Hematopoietic multipotent progenitor cell treated with erythropoietin and hydrocortisone succinate and interleukin-3 and kit ligand, for 4 days (in vitro differentiated cells): ENCODE measurements at places on chromosomes 6 and 20.

DNA sequence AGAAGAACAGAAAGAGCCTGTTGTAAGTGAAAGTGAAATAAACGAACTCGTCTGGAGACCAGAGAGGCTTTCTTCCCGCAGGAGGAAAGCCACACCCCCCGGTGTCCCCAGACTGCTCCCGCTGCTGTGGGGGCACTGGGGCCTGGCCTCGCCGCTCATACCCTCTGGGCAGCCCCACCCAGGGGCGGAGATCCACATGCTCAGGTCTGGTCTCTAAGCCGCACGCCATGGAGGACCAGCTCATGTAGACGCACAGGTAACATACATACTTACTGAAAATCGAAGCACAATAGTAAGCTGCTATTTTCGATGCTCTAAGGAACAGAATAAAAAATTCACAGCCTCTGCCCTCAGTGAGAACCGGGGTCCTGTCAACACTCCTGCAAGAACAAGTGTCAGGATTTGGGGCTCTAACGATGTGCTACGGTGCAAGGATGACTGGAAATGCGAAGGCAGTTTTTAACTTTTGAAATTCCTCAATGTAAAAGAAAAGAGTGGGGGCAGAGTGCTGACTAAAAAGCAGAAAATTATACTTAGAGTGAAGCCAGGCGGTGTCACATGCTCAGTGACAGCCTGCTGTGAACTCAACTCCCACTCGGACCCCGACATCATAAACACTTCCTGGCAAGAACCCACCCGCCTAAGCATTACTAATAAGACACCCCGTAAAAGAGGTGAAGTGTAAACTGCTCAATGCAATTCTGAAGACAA, 110.5 kb downstream of the IRF4 start:
- no peak for DNase-seq

DNA sequence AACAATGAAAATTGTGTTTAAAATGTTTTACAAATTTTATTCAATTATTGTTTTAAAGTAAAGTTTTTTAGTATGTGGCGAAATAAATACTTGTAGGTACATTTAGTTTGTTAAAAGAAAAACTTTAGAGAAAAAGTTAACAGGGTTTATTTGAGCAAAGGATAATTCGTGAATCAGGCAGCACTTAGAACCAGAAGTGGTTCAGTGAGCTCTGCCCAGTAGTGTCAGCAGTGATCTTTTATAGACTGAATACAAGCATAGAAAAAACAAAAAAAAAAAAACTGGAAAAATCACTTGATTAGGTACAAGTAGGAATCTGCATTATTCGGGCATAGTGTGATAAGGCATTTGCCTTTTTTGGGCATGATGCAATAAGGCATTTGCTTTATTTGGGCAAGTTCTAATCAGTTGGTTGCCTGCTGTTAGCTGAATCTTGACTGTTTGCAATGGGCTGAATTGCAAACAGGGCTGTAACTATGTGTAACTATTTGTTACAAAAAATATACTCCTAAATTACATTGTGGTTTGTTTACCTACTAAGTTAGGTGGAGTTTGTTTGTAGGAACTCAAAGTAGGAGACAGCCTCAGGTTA, 122.9 kb upstream of the MMS22L start:
- no peak for DNase-seq

DNA sequence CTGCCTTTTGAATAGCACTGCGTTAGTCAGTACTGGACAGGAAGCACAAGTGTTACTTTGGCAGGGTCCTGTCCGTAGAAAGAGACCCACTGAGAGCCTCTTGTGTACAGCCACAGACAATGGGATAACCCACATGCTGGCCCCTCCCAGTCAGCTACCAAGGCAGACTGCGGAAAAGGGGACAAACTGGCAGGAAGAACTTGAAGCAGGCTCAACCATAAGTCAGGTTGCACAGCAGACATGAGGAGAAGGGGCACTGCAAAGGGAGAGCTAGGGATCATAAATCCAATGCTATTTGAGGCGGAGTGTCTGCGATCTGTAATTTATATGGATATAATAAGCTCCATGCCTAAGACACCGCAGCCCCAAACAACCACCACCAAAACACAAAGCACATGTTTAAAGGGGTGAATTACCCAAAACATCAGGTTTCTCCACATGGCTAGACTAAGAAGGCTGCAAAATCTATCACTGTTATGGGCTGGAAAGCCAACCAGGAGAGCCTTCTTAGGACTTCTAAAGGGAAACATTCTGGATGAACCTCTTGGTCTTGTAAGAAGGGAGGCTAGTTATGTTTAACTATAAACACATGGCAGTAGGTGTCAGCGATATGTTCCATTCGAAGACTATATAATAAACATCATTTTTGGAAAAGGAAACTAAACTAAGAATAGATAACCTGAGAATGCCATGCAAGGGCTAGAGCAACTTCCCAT, 141.7 kb downstream of the BACH2 start:
- DNase-seq, result no peak

DNA sequence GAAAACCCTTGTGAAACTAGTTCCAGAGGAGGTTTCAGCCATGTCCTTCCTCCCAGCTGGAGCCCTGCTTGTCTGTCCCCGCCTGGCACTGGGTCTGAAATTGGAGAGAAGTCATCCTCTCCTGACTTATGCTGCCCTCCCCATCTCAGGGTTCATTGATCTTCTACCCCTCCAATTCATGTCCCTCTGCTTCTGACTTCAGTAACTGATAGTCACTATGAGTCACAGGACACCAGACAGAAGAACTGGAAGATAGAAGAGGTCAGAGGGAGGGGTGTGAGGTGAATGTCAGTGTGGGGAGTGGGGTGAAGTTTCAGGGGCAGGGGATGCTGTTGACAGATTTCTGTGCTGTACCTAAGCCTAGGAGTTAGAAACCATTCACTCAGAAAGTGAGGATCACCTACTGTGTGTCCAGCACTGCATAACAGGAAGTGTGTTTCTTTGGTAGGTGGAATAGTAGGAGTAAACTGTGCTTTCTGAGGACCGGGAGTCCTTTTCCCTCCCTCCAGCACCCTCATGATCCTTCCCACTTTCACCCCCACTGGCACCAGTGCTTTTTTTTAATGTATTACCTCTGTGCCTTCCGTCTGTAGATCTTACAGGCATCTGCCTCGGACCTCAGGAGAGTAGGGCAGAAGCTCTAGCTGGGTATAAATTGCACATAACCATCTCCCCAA, 627 bp upstream of the RPP21 start:
- DNase-seq, result no peak

DNA sequence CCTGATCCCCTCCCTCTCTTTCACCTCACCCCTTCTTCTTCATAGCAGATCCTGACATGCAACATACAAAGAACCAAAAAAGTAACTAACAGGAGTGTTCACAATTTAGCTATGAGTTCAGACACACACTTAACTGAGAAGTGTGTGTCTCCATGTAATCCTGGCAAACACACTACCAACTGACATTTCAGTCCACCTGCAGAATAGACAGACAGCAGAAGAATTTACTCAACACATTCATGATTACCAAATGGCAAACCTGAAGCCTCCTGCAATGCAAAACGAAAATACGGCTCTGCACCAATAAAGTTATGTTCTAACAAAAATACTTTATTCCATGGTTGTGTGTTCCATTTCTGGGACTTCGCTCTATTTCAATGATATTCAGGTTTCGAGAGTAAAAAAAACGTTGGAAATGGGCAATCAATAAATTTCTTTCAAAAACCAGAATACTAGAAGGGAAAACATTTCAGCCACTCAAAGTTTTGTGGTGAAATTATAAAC, 2.6 kb downstream of the BACH2 start:
- DNase-seq, result no peak

DNA sequence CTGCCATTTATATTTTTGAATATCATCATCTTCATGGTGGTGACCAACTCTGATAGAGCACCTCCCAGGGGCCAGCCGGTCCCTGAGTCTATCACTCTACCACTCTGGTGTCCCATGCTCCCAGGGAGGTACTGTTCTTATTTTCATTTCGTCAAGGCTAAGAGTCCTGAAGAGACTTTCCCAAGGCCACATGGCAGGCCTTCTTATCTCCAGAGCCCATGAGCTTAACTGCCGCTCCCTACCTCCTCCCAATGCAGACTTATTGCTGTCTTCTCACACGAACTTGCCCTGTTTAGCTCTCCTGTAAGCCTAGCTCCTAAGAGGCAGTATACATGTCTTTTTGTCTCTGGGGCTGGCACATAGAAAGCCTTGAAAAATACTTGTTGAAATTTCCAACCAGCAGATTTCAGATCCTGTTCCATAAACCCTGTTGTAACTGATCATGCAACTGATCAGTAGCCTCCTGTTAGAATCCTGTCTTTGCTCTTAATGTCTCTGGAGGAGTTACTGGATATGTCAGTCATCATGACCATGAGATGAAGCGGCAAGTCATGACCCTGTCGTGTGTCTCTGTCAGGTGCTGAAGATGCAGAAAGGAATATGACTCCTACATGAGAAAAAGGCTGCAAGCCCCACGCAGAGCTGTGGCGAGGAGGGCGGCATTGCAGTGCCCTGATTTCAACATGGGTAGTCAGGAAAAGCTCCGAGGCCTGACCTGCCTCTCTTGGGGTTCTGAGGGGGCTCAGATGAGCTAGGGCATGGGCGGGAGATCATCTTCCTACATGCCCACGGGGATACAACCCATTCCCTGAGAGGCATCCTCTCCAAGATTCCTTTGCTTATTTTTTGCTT, 60.0 kb downstream of the TTI1 start:
- DNase-seq, result peak; percentile 81

GRCh38 chr6:87289571-87289970, 32.8 kb upstream of the SMIM8 start:
- peak; percentile 55 for DNase-seq

GRCh38 chr6:150667977-150668716, 68.5 kb downstream of the PLEKHG1 start:
- DNase-seq, result no peak

- no peak for DNase-seq
Observed at GRCh38 chr6:96153775-96154174, 138.0 kb downstream of the FUT9 start.

GRCh38 chr6:149846321-149846720, 17.8 kb downstream of the LRP11 start:
- no peak for DNase-seq

DNA sequence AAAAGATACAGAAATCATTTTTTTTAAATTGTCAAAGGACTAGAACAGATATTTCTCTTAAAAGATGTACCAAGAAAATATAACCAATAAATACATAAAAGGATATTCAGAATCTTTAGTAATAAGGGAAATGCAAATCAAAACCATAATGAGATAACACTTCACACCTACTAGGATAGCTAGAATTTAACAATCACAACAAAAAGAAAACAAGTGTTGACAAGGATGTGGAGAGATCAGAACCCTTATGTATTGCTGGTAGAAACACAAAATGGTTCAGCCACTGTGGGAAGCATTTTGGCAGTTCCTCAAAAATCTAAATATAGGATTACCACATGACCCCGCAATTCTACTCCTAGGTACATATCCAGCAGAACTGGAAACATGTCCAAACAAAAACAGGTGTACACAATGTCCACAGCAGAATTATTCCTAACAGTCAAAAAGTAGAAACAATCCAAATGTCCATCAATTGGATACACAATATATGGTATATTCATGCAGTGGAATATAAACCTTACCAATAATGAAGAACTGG, 211.0 kb downstream of the LRFN2 start:
- no peak for DNase-seq

DNA sequence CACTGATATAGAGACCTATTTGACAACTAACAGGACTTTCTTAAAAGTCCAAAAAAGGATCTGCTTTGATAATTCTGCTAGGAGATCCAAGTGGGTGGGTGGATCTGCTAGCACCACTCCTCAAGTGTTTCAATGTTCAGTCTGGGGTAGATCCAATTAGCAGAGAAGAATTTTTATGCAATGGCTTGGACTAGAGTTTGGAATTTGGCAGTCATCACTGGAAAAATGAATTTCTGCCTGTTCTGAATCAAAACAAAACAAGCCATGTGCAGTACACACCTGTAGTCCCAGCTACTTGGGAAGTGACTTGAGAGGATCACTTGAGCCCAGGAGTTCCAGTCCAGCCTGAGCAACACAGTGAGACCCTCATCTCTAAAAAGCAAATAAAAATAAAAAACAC, 12.6 kb upstream of the GNMT start:
- DNase-seq, result no peak

DNA sequence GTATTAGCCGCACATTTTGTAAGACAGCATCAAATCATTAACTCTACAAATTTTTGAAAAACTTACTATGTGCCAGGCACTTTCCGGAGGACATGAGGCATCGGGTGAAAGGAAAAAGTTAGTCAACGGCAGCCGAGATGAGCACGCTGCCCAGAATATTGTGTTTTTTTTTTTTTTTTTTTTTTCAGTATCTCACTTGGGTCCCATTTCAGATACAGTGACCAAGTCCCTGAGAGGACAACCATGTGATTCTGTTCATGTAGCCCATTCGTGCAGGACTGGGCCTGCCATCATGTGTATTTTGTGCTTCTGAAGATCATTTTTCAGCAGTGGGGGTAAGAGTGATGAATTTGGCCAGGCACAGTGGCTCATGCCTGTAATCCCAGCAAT, 1.3 kb downstream of the SLA2 start:
- DNase-seq, result no peak
